ENCODE measurements at places on chromosomes 6 and 20.
A peak's percentile ranks its signal among the peaks of the same experiment; 100 is the strongest.

DNA sequence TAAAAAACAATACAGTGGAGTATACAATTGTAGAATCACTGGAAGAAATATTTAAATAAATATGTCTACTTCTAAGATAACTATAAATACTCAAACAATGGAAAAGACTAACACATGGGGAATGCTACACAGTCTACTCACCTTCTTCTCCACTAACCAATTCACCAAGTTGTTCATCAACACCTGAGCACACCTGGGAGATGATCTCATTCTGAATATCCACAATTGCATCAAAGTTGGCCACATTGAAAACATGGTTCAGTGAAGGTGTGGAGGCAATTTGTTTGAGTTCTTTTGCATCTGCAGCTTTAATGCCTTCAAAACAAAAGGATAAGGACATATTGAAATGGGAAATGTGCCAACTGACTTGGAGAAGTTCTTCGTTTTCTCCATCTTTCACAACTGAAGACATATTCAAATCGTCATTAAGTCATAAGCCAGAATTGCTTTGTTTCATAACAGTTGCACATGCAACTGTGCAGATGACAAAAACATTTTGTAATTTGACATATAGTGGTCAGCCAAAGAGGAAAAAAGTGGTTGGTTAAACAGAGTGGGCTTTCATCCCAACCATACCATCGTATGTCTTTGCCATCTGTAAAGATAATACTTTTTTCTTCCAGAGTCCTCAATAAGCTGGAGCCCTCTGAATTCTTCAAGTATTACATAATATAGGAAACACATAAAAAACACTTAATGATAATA lies 17.5 kb downstream of the COL12A1 start:
- H3K27ac ChIP-seq, result no peak overlapping the region
- no peaks in the 10 kb centered on the region for H3K27me3 ChIP-seq
- no peak overlapping the region for H3K4me3 ChIP-seq

DNA sequence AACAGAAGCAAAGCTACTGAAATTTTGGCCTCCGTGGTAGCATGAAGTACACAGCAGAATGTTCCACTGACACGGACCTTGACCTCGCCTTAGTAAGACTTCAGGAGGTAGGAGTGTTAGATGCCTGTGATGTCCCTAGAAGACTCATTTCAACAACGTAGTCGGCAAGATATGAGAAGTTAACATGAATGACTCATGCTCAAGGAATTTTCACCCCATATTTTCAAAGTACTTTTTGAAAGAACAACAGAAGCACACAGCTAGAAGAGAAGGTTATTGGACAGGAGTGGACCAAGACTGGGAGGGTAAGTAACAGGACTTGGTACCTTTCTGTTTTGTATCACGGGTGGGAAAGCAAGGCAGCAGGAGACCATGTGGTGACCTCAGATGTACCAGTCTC lies 78.0 kb downstream of the DZANK1 start:
- no peaks in the 10 kb centered on the region for H3K27me3 ChIP-seq
- peak overlapping the region; percentile 44 for H3K27ac ChIP-seq
- DNase-seq, result no peak
- H3K36me3 ChIP-seq, result peaks cover 4% of the 10 kb centered on the region

GRCh38 chr20:41837669-41838224 lies 219.6 kb upstream of the CHD6 start:
- H3K4me3 ChIP-seq, result no peak overlapping the region
- no peaks in the 10 kb centered on the region for H3K36me3 ChIP-seq
- DNase-seq, result no peak

DNA sequence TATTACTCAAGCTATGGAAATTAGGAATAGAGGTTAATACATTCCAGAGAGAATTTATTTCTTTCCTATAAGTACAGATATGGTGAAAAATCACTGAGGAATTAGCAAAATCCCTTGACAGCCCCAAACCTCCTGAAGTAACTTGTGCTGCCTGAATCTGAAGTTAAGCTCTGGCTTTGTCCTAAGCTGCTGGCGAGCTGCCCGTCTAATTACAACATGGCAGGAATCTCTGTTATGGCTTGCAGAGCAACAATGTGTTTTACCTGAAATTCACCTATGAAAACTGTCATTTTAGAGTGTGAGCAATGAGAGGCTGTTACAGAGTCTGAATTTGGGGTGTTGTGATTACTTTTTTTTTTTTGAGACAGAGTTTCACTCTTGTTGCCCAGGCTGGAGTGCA lies 22.5 kb upstream of the IYD start:
- H3K27me3 ChIP-seq, result peaks cover 12% of the 10 kb centered on the region
- H3K4me3 ChIP-seq, result no peak overlapping the region
- DNase-seq, result no peak

DNA sequence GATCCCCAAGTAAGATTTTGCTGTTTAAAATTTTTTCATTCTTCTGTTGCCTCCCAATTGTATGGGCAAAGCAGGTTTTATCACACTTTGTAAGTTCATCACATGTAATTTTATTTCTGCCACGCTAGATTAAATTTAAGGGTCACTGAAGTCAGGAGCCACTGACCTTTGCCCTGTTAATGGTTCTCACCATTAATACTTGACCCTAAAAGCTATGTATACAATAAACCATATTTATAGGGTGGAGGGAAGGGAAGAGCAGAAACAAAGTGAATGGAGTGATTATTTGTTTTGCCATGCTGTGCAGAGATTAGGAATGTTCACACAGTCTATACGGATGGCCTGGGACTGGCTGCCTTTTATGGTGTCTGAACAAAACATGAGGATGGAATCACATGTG lies 186.7 kb downstream of the BMP2 start:
- no peak for DNase-seq
- H3K36me3 ChIP-seq, result no peaks in the 10 kb centered on the region
- no peak overlapping the region for H3K27ac ChIP-seq
- no peaks in the 10 kb centered on the region for H3K27me3 ChIP-seq
- H3K4me1 ChIP-seq, result no peaks in the 10 kb centered on the region
- H3K4me3 ChIP-seq, result no peak overlapping the region

GRCh38 chr20:1491860-1492642 lies 831 bp upstream of the SIRPB2 start:
- H3K27ac ChIP-seq, result no peak overlapping the region
- no peaks in the 10 kb centered on the region for H3K4me1 ChIP-seq
- DNase-seq, result no peak
- peaks cover 66% of the 10 kb centered on the region for H3K27me3 ChIP-seq
- no peaks in the 10 kb centered on the region for H3K36me3 ChIP-seq

DNA sequence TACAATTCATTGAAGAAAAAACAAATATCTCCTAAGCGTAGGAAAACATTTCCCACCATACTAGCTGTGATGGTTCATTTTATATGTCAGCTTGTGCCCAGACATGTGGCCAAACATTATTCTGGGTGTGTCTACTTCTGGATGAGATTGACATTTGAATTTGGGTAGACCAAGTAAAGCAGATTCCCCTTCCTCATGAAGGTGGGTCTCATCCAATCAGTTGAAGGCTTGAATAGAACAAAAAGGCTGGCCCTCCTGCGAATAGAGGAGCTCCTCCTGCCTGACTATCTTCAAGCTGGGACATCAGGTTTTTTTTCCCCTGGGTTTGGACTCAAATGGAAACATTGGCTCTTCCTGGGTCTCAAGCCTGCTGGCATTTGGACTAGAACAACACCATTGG lies 113.6 kb downstream of the DHX35 start:
- H3K4me3 ChIP-seq, result no peak overlapping the region
- H3K4me1 ChIP-seq, result no peaks in the 10 kb centered on the region
- no peaks in the 10 kb centered on the region for H3K36me3 ChIP-seq

GRCh38 chr20:46255440-46256104 lies 52.7 kb downstream of the CDH22 start:
- H3K27ac ChIP-seq, result no peak overlapping the region
- H3K36me3 ChIP-seq, result no peaks in the 10 kb centered on the region
- peaks cover 36% of the 10 kb centered on the region for H3K27me3 ChIP-seq
- DNase-seq, result peak; percentile 94

GRCh38 chr6:154996016-154996590 lies 988 bp downstream of the TIAM2 start:
- DNase-seq, result no peak
- H3K27ac ChIP-seq, result no peak overlapping the region
- H3K4me3 ChIP-seq, result peak overlapping the region; percentile 63
- peaks cover 11% of the 10 kb centered on the region for H3K4me1 ChIP-seq

DNA sequence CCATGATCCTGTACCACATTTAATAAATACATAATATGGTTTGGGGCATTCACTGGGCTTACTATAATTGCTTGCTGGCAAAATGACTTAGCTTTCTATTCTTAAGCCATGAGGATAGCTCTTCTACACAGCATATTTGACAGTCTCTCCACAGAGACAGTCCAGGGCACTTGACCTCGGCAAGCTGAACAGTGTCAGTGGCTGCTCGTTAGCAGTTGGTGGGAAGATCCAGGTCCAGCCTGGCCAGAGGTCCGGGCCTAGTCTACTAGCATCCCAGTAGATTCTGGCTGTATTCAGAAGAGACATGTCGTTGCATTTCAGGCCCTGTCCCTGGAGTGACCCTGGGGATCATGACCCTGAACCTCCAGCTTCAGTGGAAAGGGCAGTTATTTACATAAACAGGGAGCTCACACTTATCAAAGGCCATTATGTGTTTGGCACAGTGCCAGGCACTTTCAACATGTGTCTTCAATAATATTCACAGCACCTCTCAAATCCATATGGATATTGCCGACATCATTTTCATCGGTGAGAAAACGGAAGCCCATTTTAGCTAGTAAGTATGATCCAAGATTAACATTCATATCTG lies 139.0 kb downstream of the IMPG1 start:
- H3K27me3 ChIP-seq, result peaks cover 4% of the 10 kb centered on the region
- H3K27ac ChIP-seq, result no peak overlapping the region
- no peak for DNase-seq
- H3K36me3 ChIP-seq, result no peaks in the 10 kb centered on the region
- peaks cover 19% of the 10 kb centered on the region for H3K4me1 ChIP-seq

DNA sequence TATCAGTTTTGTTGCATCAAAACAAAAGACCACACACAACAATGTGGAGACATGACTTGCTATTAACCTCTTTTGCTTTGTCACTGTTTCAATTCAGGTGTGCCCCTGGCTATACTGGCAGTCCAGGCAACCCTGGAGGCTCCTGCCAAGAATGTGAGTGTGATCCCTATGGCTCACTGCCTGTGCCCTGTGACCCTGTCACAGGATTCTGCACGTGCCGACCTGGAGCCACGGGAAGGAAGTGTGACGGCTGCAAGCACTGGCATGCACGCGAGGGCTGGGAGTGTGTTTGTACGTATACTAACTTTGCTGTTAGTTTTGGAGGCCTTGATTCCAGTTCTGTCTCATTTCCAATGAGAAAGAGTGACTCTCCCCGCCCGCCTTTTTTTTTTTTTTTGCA lies 356.9 kb downstream of the ARHGAP18 start:
- no peak overlapping the region for H3K27ac ChIP-seq
- H3K4me1 ChIP-seq, result peaks cover 13% of the 10 kb centered on the region
- no peaks in the 10 kb centered on the region for H3K27me3 ChIP-seq
- no peak for DNase-seq
- no peak overlapping the region for H3K4me3 ChIP-seq

GRCh38 chr6:21295506-21296240 lies 297.9 kb upstream of the SOX4 start:
- H3K4me1 ChIP-seq, result peaks cover 20% of the 10 kb centered on the region
- H3K36me3 ChIP-seq, result no peaks in the 10 kb centered on the region
- H3K27me3 ChIP-seq, result no peaks in the 10 kb centered on the region
- H3K27ac ChIP-seq, result peak overlapping the region; percentile 59
- no peak for DNase-seq

GRCh38 chr6:165117121-165117520 lies 192.3 kb downstream of the C6orf118 start:
- no peak overlapping the region for H3K27ac ChIP-seq
- H3K4me3 ChIP-seq, result no peak overlapping the region
- no peaks in the 10 kb centered on the region for H3K36me3 ChIP-seq
- no peak for DNase-seq
- no peaks in the 10 kb centered on the region for H3K4me1 ChIP-seq
- no peaks in the 10 kb centered on the region for H3K27me3 ChIP-seq

GRCh38 chr6:163583558-163583957 lies 169.0 kb downstream of the QKI start:
- no peaks in the 10 kb centered on the region for H3K27me3 ChIP-seq
- no peak overlapping the region for H3K27ac ChIP-seq
- DNase-seq, result no peak
- H3K4me1 ChIP-seq, result peaks cover 3% of the 10 kb centered on the region
- no peak overlapping the region for H3K4me3 ChIP-seq

- H3K27me3 ChIP-seq, result peaks cover 13% of the 10 kb centered on the region
- no peak for DNase-seq
- H3K36me3 ChIP-seq, result no peaks in the 10 kb centered on the region
- peaks cover 43% of the 10 kb centered on the region for H3K4me1 ChIP-seq
- H3K27ac ChIP-seq, result no peak overlapping the region
These were observed 22.9 kb upstream of the PLEKHG1 start for GRCh38 chr6:150576651-150577226.

GRCh38 chr6:148831531-148831930 lies 84.7 kb downstream of the UST start:
- H3K27ac ChIP-seq, result no peak overlapping the region
- H3K27me3 ChIP-seq, result no peaks in the 10 kb centered on the region
- H3K36me3 ChIP-seq, result no peaks in the 10 kb centered on the region
- H3K4me1 ChIP-seq, result peaks cover 8% of the 10 kb centered on the region
- no peak for DNase-seq

GRCh38 chr6:100553243-100553642 lies 88.5 kb upstream of the SIM1 start:
- peak overlapping the region; percentile 3 for H3K27ac ChIP-seq
- no peak for DNase-seq
- no peak overlapping the region for H3K4me3 ChIP-seq
- peaks cover 6% of the 10 kb centered on the region for H3K36me3 ChIP-seq
- H3K4me1 ChIP-seq, result peaks cover 16% of the 10 kb centered on the region

DNA sequence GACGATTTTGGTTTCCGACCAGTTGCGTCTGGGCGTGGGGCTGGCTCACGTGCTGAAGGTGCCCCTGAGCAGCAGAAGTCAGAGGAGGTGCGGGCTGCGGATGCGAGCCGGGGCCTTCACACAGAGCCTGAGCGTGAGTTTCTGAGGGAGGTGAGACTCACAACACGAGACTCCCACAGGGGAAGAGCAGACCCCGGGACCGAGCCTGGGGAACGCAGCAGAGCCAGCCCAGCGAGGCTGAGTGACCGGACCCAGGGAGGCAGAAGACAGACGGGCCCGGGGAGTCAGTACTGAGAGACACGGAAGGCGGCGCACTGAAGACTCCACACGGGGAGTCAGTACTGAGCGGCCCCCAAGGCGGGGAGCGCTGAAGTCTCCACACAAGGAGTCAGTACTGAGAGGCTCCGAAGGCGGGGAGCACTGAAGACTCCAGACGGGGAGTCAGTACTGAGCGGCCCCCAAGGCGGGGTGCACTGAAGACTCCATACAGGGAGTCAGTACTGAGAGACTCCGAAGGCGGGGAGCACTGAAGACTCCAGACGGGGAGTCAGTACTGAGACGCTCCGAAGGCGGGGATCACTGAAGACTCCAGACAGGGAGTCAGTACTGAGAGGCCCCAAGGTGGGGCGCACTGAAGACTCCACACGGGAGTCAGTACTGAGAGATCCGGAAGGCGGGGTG lies 77.8 kb downstream of the DLL1 start:
- DNase-seq, result peak; percentile 21
- peaks cover 8% of the 10 kb centered on the region for H3K27me3 ChIP-seq
- no peaks in the 10 kb centered on the region for H3K36me3 ChIP-seq

GRCh38 chr20:37749620-37750403 lies 56.0 kb downstream of the CTNNBL1 start:
- no peak overlapping the region for H3K4me3 ChIP-seq
- no peaks in the 10 kb centered on the region for H3K4me1 ChIP-seq
- H3K36me3 ChIP-seq, result peaks cover 24% of the 10 kb centered on the region
- H3K27me3 ChIP-seq, result no peaks in the 10 kb centered on the region
- H3K27ac ChIP-seq, result no peak overlapping the region

- no peaks in the 10 kb centered on the region for H3K27me3 ChIP-seq
- no peak overlapping the region for H3K4me3 ChIP-seq
- H3K36me3 ChIP-seq, result peaks cover 30% of the 10 kb centered on the region
- H3K27ac ChIP-seq, result no peak overlapping the region
- peaks cover 12% of the 10 kb centered on the region for H3K4me1 ChIP-seq
These were observed 182.3 kb downstream of the SASH1 start for GRCh38 chr6:148524976-148525375.

Measured in mesothelial cell of epicardium (in vitro differentiated cells).